ENCODE measurements at places on chromosomes 3 and 15.

- no peak for DNase-seq
Measured at GRCh38 chr3:140731440-140732119, 53.7 kb downstream of the TRIM42 start.

- no peak for DNase-seq
Measured at GRCh38 chr3:169173231-169173630, 490.3 kb downstream of the MECOM start.

GRCh38 chr3:15043408-15044171 is 21.5 kb downstream of the MRPS25 start:
- DNase-seq: no peak

GRCh38 chr3:98827221-98827920 is 64.2 kb downstream of the ST3GAL6 start:
- no peak for DNase-seq

DNA sequence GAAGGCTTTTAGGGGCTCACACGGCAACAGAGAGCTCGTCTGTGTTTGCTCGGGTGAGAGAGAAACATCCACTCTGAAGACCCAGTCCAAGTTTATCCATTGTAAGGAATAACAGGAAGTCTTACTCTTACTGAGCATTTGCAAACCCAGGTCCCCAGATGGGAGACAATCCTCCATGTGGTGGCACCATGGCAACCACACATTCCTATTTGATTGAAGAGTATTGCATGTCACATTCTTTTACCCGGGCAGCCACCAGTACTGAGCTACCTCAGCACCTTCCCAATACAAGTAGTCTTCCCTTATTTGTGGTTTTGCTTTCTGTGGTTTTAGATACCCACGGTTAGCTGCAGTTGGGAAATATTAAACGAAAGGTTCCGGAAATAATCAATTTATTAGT is 302.9 kb upstream of the RASGRP1 start:
- no peak for DNase-seq

GRCh38 chr15:49946681-49947080 is 172.4 kb downstream of the ATP8B4 start:
- DNase-seq: no peak

DNA sequence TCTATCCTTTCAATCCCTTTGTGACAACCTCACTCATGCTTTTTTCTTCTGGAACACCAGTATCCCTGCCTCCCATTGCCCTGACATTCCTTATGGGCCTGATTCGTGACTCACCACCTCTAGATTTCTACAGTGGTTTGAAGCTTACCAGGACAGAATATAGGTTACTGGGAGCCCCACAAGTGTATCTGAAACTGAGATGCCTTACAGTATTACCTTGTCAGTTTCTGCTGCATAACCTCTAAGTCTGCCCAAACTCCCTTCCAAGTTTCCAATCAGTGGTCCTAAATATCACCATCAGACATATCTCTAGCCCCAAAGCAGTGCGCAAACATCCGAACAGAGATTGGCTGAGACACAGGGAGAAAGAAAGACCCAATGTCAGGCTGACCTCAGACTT is 5.6 kb downstream of the CPB1 start:
- no peak for DNase-seq

DNA sequence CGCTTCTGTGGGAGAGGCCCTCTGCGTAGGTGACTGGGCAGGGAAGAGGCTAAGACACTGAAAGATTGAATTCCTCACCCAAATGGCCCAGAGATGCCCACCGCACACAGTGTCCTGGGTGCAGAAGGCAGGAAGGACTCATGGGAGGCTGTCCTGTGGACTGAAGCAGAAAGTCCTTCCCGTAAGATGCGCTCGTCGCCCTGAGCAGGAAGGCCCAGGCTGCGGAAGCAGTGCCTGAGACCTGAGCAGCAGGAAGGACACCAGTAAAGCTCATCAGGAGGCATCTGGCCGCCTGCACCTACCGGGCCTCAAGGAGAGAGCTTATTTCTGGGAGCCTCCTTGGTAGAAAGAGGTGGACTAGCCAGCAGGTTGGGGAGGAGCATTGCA is 3.3 kb downstream of the PAK6 start:
- no peak for DNase-seq
